Fibroblast of lung (primary cell): ENCODE measurements at places on chromosomes 2 and 18. TPM values are rescaled to one million over a fixed set of nuclear protein-coding genes. Genes with fewer than 3 reads are reported as not detected.
A peak's percentile ranks its signal among the peaks of the same experiment; 100 is the strongest.

DNA sequence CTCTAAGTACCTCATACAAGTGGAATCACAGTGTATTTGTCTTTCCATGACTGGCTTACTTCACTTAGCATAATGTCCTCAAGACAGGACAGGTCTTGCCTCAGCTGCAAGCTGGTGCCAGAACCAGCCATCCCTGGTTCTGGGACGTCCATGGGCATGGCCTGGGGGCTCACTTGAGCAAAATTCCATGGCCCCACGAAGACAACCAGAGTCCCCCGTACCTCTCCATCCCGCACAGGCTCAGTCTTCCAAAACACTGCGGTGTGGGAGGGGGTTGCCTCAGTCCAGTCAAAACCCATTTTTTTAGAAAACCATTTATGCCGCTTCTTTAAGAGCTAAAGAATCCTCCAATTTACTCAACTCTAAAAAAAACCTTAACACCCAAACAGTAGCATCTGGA, 21.7 kb upstream of the CABLES1 start:
- DNase-seq: no peak

GRCh38 chr2:11242542-11243174, 87.4 kb downstream of the SLC66A3 start:
- no peak for DNase-seq

- no peak for DNase-seq
These were observed 729.8 kb upstream of the CDH7 start for GRCh38 chr18:65021021-65021420.

- DNase-seq: no peak
These were observed 14.7 kb downstream of the USP34 start for GRCh38 chr2:61456070-61456745.

- no peak for DNase-seq
These were observed 5.4 kb upstream of the MTCL1 start for GRCh38 chr18:8699948-8700347.

DNA sequence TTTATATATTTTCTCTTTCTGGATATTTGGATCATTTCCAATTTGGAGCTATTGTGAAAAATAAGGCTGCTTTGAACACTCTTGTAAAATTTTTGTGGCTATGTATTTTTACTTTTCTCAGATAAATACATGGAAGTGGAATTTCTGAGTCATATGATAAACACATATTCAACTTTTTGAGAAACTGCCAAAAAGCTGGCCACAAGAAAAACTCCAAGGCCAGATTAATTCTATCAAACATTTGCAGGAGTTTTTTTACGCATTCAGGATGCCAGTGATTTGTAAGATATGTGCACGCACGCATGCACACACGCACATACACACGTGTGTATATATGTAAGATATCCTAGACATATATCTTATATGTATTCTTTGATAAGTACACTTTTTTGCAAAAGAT, 477.5 kb upstream of the SPHKAP start:
- peak; percentile 96 for DNase-seq

SPRED2 gene
- 26.1 and 33.5 TPM in 2 replicates for polyA plus RNA-seq
